ENCODE measurements at places on chromosomes 1 and 21.

DNA sequence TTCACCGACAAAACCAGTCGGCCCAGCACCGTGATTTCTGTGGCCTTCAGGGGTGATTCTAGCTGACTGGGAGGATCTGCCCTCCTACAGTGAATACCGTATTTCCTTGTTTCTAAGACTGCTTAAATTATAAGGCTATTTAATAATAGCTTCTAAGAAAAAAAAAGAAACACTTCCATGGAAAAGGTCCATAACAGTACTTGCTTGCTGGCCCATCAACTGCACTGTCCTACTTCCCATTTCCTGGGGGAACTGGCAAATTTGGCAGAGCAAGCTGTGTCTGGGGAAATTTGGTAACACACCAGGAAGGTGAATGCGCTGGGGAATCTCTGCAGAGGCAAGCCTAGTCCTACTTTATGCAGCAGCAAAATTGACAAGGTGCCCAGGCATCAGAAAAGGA lies 214.0 kb downstream of the ZNF326 start:
- DNase-seq, result no peak

DNA sequence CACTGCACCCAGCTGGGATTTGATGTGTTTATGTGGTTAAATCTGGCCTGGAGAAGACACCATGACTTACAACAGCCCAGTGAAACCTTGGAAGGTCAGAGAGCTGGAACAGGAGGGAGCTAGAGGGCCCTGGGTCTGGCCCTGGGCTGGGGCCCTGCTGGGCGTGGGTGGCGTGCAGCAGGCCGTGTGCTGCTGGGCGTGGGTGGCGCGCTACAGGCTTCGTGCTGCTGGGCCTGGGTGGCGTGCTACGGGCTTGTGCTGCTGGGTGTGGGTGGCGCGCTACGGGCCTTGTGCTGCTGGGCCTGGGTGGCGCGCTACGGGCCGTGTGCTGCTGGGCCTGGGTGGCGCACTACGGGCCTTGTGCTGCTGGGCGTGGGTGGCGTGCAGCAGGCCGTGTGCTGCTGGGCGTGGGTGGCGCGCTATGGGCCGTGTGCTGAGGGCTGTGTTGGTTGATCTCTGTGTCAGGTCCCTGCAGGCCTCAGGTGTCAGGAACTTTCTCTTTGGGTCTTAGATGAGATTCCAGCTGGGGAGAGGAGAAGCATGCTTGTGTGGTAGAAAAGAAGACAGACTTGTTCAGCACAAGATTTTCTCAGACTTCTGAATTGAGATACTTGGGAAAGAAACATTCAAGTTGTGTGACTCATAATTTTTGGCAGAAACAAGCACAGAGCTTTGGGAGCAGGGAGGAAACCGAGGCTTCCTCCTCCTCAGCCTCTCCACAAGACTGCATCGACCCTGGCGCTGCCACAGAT lies 66.0 kb downstream of the COL18A1 start:
- DNase-seq, result no peak

GRCh38 chr1:221097479-221098281 lies 218.4 kb downstream of the HLX start:
- DNase-seq, result no peak

GRCh38 chr1:4128616-4129015 lies 228.5 kb upstream of the C1orf174 start:
- no peak for DNase-seq

DNA sequence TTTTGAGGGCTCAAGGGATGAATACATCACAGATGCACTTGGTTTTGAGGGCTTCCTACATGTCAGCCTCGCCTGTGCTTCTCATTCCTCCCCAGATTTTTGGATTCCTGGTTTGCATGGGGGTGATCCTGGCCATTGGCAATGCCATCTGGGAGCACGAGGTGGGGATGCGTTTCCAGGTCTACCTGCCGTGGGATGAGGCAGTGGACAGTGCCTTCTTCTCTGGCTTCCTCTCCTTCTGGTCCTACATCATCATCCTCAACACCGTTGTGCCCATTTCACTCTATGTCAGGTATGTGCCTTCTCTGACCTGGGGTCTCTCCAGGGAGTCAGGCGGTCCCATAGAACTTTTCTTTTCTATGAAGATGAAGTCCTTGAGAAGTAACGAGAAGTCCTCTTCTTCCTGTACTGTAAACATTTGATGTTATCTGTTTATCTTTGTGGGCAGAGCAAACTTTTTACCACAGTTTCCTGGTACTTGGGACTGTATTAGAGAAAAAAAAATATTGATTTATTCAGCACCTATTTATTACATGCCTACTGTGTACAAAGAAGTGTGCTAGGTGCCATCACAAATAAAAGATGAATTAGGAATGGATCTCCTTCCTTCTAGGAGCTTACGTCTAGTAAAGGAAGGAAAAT lies 12.0 kb downstream of the ATP8B2 start:
- DNase-seq, result no peak

GRCh38 chr1:209010475-209011230 lies 572.9 kb upstream of the CAMK1G start:
- DNase-seq, result no peak

DNA sequence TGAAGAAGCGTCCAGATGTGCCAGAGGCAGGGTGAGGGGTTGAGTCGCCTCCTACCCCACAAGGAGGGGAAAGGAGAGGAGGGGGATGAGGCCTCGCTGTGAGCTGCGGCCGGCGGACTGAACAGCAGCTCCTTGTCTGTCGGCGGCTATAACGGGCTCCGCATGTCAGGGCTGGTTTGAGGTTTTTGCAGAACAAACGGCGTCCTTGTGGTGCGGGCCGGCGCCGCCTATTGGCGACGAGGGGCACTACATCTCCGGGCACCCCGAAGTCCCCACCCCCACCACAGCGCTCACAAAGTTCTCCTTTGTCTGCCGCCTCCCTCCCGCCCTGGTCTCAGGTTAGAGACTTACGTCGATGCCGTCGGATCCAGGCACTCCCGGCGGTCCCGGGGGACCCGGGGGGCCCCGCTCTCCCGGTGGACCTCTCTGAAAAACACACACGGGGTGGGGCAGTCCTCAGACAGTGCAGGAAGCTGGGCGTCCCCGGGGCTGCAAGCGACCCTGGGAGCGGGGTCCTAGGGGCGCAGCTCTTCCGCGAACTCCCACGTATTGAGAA lies 1.8 kb downstream of the COL9A2 start:
- peak; percentile 95 for DNase-seq

- no peak for DNase-seq
Measured at GRCh38 chr21:35945089-35945671, 115.1 kb downstream of the SETD4 start.

DNA sequence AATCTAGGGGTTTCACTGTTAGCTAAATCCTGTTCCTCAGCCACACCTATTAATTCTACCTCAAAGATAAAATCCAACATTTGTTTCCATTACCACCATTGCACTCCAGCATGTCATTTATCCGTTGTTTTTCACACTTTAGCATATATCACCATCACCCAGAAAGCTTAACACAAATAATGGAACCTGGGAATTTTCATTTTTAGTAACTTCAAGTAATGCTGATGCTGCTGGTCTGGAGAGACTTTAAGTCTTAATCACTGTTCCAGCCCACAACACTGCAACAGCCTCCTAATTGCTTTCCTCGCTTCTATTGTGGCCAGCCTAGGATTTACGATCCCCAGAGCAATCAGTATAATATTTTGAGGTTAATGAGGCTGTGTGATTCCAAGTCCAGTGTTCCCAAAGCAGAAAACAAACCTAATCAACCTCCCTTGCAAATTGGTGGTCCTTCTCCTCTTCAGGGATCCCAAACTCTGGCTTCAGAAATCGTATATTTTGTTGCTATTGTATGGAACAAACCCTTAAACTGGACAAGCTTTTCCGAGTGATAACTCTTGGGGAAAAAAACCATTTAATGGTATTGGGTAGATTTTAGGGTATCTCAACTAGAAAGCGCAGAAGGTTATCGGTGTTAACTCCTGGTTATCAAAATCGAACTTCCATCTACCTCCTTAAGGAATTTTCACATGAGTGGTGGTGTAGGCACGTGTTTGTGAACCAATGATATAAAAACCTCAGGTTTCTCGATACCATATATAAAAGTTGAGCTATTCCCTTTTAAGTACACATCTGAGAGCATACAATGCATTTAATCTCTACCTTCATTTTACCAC lies 50.0 kb upstream of the BOLA1 start:
- no peak for DNase-seq

DNA sequence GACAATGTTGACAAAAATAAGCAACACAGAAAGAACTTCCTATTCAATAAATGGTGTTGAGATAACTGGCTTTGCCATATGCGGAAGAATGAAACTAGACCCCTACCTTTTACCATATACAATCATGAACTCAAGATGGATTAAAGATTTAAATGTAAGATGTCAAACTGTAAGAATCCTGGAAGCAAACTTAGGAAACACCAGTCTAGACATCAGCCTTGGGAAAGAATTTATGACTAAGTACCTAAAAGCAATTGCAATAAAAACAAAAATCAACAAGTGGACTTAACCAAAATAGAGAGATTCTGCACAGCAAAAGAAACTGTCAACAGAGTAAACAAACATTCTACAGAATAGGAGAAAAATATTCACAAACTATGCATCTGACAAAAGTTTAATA lies 16.1 kb upstream of the CLDN8 start:
- DNase-seq, result no peak

GRCh38 chr1:245393694-245394093 lies 238.9 kb downstream of the KIF26B start:
- no peak for DNase-seq

- no peak for DNase-seq
Measured at GRCh38 chr1:235917267-235917811, 50.6 kb upstream of the LYST start.

- DNase-seq, result no peak
Measured at GRCh38 chr1:174652569-174653280, 205.0 kb downstream of the GPR52 start.

- peak; percentile 49 for DNase-seq
Measured at GRCh38 chr1:174999936-175000696, at the start of gene CACYBP. TSS of gene CACYBP (plus strand) at chr1:174999947. CDS start at chr1:175000181, 234 bp downstream.

DNA sequence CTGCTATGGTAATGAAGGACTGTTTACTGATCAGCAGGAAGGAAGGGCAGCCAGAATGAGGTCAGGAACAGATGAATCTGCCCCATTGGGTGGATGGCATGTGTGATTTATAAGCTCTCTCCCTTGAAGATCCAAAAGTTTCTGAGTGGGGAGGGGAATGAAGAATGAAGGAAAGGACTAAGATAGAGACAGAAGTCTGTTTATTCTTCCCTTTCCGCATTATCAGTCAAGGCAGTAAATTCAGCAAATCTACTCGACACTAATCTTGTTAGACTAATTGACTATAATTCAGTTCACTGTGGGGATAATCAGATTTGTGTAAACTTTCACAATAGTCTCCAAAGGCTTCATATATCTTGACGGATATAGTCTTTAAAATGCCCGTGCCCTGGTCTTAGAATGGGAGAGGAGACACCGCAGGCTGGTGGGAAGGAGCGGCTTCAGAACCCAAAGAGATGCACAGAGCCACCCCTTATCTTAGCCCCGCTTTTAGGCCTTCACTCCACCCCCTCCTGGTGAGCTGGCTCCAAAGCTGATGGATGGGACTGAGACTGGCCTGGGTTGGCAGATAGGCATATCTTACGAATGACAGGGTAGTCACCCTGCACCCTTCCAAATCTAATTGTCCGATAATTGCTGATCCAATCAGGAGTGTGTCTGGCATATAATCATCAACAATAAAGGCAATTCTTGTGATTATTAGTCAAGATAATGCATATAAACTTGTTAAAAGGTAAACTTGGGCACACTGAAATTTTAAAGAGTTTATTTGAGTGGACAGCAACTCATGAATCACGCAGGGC lies 76.0 kb upstream of the PPM1J start:
- DNase-seq, result no peak

GRCh38 chr21:45292399-45293219 lies 4.9 kb upstream of the POFUT2 start:
- peak; percentile 71 for DNase-seq

DNA sequence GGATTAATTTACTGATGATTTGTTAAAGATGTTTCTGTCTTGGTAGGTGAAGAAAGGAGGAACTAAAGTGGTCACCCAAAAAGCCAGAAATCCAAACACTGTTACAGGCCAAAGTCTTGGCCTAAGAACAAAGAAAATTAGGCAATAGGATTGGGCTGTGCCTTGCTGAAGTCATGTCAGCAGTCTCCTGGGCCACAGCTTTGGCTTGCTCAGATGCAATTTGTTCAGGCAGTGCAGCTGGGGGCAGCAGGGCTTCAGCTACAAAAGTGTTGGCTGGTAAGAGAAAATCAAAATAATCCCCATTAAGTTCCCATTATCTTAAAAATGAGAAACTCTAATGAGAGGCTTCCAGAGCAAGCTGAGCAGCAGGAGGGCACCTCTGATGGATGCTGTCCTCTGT lies 14.0 kb upstream of the RAP1A start:
- no peak for DNase-seq

GRCh38 chr1:46369542-46370213 lies 24.4 kb upstream of the FAAH start:
- DNase-seq, result no peak

DNA sequence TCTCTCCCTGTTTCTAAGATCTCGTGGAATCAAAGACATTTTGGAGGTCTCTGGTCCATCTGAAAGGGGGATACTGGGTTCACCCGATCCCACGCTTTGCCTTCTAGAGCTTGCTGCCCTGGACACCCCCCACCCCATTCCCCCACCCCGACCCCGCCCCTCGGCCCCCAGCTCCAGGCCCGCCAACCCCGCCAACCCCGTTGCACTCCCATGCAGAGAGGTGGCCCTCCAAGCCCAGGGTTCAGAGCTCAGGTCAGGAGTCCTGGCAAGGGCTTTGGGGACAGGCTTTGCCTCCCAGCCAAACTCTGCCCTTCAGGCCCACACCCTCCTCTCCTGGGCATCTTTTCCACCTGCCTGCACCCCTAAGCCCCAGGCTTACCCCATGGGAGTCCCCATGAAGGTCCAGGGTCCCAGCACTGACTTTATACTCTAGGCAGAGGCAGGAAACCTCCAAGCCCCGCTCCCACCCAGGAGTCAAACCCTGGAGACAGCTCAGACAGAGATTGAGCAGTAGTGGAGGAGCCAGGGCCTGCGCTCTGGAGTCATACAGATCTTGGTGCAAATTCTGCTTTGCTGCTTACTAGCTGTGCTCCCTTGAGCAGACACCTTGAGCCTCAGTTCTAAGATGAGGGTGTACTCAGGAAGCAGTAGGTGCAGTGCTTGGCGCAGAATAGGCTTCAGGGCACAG lies 155.9 kb downstream of the FOXD2 start:
- DNase-seq, result no peak

DNA sequence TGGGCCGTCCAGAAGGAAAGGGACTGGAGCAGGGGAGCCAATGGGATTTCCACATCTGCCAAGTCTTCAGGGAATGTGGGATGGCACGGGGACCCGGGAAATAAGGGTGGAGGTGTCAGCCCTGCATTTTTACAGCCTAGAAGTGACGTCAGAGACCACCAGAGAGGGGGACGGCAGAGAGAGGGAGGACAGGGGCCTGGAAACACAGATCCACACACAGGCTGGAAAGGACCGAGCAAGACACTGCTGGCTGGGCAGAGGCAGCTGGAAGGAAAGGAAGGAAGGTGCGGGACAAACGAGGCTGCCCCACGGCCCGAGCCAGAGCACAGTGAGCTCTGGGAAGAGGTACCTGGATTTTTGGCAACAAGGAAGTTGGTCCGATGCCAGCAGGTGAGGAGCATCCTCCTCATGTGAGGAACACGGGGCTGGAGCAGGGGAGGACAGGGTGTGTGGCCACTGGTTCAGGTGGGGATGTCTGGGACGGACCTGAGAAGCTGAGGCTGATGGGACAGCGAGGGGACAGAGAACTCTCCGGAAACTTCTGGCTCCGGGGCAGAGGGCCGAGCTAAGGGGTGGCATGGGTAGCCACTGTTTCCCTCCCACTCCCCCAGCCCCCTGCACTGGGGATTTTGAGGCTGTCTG lies 138.3 kb downstream of the PGBD5 start:
- no peak for DNase-seq

GRCh38 chr1:234683861-234684632 lies 74.1 kb upstream of the IRF2BP2 start:
- no peak for DNase-seq
